Activated T-helper 1 cell treated with anti-CD3 and anti-CD28 coated beads, Interleukin-2, amount 50 U/mL, for 16 hours (primary cell): ENCODE measurements at places on chromosomes 13 and 19.

DNA sequence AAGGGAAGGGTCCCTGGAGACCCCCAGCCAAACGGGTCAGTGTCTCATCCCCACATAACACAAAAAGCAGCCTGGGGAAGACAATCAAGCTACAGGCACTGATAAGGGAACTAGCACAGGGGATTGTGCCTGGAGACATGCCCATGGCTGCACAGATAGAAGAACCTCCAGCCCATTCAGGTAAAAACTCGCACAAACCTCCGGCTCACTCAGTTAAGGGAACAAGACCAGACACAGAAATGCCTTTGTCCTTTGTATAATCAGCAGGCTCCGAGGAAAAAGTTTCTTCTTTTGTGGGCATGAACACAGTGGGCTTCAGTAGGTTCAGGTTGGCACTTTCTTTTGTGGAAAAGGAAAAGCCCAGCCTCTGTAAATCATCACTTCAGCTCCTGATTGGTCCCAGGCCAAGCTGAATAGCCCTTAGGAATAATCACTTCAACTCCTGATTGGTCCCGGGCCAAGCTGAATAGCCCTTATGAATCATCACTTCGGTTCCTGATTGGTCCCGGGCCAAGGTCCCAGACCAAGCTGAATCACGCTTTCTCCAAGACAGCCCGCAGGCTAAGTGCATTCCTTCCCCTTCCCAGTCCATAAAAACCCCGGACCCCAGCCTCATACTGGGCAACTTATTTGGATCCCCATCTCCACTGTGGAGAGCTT is 5.0 kb upstream of the ZNF230 start:
- no peak for DNase-seq

GRCh38 chr19:55257461-55258420 is 1.1 kb downstream of the PPP6R1 start:
- DNase-seq, result no peak

GRCh38 chr13:84563611-84564010 is 681.3 kb upstream of the SLITRK1 start:
- DNase-seq, result no peak

DNA sequence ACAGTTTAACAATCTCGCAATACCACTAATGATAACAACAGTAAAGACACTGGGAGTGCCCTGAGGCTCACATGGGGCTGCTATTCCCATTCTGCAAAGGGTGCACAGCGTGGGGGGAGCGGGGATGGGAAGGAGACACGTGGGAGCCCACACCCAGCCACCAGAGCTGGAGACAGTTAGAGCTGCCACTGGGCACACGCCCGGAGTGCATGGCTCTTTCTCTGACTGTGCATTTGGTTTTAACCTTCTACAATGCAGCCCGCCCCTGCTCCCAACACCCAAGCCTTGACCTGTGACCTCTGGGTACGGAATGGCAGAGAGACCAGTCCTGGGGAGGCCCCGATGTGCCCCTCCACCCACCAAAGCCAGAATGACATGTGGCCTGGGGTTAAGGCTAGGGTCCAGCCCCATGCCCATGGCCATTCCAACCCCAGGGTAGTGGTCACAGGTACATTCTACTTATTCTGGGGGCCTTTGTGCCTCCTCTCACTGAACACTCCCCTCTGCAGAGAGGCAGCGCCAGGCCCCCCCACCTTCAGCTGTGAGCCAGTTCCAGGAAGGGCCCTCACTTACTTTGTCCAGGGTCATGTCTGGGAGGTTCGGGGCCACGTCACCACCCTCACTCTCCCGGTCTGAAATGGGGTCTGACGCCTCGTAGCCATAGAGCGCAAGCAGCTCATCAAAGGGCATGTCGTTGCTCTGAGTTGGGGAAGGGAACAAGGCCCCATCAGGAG is 17.1 kb downstream of the MIER2 start:
- no peak for DNase-seq

DNA sequence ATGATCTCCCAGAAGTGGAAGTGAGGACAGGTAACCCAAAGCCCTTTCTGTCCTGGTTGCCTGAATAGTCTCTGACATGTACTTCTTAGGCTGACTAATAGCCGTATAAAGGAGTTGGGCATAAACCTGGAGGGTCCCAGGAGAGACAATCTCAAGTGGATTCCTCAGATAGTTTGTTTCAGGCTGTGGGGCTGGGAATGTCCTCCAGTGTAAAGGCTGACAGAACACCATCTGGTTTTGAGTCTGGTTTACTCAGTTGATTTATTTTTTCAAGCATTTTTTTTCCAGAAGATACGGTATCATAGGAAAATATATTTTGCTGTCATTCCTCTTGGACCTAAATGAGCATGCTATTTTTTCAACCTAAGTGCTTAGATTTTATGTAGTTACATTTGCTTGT is 15.2 kb downstream of the HTR2A start:
- no peak for DNase-seq
